Brain microvascular endothelial cell (primary cell): ENCODE measurements at places on chromosomes 12 and 14.
A peak's percentile ranks its signal among the peaks of the same experiment; 100 is the strongest.

DNA sequence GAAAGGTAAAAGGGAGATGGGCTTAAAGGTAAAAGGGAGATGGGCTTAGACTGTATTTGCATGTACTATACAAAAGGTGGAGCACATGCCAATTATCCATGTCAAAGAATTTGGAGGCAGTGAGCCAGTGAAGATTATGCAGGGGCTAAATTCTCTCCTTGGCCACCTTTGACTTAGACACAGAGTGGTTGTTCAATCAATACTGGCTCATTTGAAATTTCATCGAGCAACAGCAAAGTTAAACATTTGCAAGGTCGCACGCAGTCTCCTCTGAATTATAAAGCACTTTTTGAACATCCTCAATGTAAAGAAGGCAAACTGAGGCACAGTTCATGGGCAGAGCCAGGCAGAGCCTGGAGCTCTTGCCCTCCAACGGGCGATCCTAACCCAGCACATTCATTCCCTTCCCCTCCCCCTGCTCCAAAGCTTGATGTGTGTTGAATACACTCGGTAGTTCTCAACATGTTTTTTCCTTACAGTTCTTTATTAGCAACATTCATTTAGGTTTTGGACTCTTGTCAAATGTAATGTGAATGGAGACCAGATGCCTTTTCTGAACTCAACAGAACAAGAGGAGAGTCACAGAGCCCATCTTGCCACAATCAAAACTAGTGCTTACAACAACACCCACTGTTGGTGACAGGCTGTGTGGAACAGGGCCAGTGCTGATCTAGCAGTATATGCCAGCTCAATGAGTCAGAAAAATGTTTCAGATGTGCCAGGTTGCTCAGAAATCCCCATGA lies 169.7 kb upstream of the G2E3 start:
- DNase-seq = no peak

DNA sequence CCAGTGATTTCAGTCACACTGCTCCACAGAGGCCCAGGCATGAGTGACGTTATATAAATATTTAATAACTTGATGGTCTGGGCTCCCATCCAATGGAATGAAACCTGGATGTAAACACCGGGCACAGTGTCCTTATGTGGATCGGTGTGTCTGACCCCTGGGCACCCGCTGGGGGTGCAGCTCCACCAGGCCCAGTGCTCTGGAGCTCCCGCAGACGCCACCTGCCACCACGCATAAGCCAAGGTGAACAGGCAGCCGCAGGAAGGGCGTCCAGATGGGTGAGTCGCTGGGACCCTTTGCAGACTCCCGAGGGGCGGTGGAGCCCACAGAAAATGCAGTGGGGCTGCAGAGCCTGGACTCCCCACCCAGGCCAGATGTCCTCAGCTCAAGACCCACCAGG lies 121.6 kb downstream of the SCARB1 start:
- no peak for DNase-seq

DNA sequence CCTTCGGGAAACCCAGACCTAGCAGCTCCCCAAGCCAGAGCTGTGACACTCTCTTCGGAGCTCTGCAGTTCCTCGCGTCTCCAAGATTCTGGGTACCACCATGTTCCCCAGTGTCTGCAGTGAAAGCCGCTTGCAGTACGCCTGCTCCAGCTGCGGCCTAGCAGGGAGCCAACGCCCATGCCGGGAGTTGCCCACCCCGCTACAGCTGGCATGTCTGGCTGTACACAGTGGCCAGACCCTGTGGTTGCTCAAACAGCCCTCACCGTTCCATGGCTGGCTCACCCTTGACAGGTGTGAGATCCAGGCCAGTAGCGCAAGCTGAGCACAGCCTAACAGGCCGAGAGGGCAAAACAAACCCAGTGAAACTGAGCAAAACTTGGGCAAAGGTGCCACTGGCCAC lies 503.8 kb upstream of the RPL10L start:
- no peak for DNase-seq

GRCh38 chr12:56522411-56523193 lies 982 bp downstream of the RBMS2 start:
- DNase-seq = peak; percentile 13

DNA sequence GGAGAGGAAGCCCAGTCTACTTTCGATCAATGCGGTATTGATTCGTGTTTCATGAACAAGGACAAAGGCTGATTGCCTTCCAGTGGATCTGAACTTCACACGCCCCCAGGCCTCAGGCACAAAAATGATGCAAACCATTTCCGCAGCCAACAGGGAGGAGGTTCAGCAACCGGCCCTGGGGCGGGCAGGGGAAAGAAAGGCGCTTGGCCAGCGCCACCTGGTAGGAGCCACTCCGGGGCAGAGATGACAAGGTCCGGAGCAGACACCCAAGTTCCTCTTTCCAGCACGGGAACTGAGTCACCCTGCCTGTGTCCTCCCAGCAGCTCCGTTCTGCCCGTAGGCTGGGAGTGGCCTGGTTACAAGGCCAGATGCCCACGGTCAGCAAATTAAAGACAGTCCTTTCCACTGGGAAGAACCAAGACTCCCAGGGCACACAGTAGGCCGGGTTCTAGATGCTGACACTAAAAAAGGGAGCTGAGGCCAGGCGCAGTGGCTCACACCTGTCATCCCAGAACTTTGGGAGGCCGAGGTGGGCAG lies 136.3 kb downstream of the SCARB1 start:
- no peak for DNase-seq

DNA sequence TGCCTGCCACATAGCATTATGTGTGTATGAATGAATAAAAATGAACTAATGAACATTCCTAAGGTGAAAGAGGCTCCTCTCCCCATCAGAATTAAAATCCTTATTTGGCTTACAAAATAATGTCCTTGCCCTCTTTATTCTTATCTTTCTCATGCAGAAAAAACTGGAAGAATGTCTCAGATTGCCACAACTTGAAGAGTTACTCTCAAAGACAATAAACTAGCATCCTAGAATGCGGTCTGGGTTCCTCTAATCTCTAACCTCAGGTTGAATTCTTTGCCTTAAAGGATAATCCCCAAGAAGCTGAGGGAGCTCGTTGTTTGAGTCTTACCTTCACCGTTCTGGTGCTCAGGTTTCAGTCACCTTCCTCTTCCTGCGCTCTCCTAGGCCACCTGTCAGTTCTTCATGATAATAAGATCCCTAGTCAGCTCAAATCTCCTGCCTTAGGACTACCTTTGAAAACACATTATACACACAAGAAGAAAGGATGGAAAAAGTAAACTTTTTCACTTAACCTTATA lies 147.1 kb downstream of the PHLDA1 start:
- DNase-seq = no peak

DNA sequence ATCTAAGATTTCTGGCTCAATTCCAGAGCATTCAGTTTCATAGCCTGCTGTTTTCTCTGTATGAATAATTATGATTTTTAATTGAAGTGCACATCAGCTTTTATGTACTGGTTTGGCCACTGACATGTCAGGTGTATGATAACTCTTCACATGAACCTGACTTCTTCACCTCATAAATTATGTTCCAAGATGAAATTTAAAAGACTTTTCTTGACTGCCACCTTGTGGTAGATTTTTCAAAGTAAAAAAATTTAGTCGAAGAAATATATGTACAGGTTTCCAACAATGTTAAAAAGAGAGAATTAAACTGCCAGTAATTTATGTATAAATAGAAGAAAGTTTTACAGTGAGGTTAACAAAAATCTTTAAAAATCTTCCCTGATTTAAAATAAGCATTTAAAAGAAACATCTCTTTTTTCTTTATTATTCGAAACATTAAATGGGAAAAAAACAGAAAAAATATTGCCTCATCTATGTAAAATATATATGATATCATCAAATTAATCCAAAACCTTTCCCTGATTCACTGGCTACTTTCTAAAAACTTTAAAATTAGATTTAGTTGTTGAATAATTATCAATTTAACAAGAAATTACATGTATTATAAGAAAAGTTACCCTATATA lies 124.9 kb upstream of the ATXN7L3B start:
- no peak for DNase-seq

DNA sequence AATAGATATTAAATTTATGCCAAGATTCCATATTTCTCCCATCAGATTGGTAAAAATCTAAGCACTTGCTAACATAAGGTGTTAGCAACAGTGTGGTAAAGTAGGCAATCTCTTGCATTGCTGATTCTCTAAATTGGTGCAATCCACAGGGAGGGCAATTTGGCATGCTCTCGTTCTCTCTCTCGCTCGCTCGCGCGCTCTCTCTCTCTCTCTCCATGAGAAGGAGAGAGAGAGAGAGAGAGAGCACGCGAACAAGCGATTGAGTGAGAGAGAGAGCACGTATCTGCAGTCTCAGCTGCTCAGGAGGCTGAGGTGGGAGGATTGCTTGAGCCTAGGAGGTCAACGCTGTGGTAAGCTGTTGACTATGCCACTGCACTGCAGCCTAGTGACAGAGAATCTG lies 25.9 kb downstream of the PSEN1 start:
- no peak for DNase-seq

GRCh38 chr12:46944771-46945170 lies 119.0 kb upstream of the SLC38A4 start:
- no peak for DNase-seq

DNA sequence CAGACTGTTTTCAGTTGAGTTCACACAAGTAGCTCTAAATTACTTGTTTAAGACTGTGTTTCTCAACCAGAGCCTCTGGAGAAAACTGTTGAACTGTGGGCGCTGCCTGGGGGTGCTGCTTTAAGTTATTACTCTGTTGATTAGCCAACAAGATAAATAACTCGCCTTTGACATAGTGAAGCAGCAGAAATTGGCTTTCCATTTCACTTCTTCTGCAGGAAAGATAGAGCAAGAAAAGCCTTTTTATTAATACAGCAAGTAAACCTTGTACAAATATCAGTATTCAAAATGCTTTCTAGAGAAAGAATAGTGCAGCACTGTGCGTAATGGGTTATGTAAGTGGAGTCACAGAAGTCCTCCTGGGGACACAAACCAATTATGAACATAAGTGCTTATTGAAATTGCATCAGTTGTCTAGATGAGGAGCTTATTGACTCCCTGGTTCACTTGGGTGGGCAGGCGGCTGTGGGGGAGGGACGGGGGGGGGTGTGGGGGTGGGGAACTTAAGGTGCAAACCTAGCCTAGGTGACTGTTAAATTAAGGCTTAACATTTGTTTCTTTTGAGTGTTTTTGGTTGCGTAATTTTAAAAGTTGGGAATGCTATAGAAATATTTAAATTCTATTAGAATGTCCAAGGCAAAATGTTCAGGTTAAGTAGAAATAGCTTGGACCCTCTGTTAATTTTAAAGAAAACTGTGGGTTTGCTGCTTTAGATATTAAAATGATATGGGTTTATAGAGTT lies 6.3 kb downstream of the FRS2 start:
- no peak for DNase-seq

DNA sequence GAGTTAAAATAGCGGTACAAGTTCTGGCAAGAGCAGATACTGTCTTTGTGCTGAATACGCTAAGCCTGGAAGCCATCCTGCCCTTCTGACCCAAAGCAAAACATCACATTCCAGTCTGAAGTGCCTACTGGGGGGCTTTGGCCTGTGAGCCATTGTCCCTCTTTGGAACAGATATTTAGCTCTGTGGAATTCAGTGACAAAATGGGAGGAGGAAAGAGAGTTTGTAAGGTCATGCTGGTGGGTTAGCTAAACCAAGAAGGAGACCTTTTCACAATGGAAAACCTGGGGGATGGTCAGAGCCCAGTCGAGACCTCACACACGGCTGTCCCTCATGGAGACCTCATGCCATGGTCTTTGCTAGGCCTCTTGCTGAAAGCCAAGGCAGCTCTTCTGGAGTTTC lies 18.5 kb downstream of the EMP1 start:
- DNase-seq = no peak

GRCh38 chr12:94841177-94841576 lies 162.3 kb downstream of the NDUFA12 start:
- DNase-seq = no peak

GRCh38 chr12:131608740-131609690 lies 101.9 kb upstream of the SFSWAP start:
- peak; percentile 53 for DNase-seq

GRCh38 chr12:105113094-105113493 lies 5.6 kb downstream of the WASHC4 start:
- no peak for DNase-seq

GRCh38 chr14:55248411-55248810 lies 22.8 kb upstream of the FBXO34 start:
- no peak for DNase-seq

GRCh38 chr14:72738161-72738611 lies 155.7 kb downstream of the DPF3 start:
- no peak for DNase-seq

DNA sequence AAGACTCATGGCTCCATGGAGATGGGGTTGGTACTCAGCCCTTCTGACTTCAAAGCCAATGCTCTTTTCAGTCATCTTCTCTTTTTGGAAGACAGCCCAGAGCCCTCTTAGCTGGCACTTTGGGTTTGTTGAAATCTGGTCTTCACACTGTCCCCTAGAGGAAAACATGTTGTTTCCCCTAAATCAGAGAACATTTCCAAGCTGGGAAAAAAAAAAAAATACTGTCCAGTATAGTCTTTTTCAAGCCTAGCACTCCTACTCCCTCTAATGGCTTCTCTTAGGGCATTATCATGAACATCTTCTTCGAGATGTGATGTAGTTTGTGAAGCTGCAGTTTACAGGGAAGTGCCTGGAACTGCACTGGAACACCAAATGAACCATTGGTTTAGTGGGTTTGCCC lies 3.0 kb upstream of the ZC3H14 start:
- DNase-seq = peak; percentile 38

GRCh38 chr12:116320791-116321217 lies 43.3 kb upstream of the MED13L start:
- DNase-seq = no peak

DNA sequence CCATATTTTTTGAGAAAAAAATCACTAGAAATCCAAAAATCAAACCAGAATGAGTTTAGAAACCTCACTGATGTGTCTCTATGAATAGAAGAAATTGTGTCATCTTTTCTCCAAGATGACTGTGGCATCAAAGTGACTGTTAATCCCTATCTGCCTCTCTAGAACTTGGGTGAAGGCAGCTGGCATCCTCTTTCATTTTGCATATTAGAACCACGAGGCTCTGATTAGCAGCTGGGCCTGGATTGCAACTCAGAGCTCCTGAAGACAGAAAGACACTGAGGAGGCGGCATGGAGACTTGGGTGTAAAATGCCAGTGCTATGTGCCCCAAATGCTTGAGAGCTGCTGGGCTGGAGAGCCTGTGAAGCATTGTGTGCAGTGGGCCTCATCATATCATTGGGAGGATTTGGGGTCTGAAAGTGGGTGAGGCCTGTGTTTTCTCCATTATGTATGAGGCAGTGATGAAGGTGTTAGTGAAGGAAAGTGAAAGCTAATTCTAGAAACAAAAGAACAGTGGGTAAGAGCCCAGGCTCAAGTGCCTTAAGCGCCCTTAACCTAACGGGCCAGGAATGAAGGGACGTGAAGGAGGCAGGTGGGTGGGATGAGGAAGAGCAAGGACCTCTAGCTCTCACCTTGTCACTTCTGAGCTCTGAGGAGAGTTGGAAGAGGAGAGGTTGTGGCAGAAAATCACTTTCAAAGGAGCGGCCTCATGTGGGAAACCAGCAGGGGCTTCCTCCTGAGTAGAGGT lies 26.2 kb downstream of the NKX2-8 start:
- no peak for DNase-seq

GRCh38 chr12:99170461-99170860 lies 477.1 kb upstream of the GARIN6 start:
- DNase-seq = no peak
